ENCODE measurements at places on chromosomes 2 and 18.

GRCh38 chr2:189818249-189819038, 34.2 kb downstream of the PMS1 start:
- DNase-seq: no peak

- DNase-seq: no peak
Observed at GRCh38 chr2:170806548-170806947, 10.1 kb upstream of the GAD1 start.

DNA sequence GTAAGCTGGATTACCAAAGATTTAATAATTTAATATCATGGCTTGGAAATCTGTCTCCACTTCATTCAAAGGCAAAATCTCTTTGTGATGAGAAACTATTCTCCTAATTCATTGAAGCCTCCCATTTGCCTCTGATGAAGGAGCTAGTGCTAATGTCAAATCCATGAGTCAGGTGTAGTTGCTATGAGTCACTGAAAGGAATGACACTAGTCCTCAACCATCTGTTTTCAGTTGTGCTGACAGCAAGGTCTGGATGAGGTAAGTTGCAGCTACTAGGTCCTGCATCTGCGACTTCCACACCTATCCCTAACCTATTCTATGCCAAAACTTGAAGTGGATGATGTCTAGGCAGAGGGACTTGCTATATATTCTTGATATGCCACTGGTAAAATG, 324.0 kb upstream of the UBE2E3 start:
- DNase-seq: no peak

DNA sequence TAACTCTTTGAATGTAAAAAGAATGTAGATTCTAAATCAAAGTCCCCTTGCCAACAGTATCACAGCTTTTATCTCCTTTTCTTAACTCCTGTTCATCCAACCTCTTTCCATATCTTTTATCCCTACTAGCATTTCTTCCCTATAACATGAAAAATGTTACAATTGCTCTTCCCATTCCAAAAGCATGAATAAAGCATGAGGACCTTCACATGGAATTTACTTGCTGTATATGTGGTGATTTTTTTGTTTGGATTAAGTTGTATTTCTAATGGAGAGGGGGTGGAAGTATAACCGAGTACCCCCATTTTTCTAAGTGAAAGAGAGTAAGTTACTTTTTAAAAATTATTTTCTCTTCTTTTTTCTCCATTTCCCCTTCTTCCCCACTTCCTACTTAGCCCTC, 94.9 kb upstream of the RBBP8 start:
- DNase-seq: no peak

DNA sequence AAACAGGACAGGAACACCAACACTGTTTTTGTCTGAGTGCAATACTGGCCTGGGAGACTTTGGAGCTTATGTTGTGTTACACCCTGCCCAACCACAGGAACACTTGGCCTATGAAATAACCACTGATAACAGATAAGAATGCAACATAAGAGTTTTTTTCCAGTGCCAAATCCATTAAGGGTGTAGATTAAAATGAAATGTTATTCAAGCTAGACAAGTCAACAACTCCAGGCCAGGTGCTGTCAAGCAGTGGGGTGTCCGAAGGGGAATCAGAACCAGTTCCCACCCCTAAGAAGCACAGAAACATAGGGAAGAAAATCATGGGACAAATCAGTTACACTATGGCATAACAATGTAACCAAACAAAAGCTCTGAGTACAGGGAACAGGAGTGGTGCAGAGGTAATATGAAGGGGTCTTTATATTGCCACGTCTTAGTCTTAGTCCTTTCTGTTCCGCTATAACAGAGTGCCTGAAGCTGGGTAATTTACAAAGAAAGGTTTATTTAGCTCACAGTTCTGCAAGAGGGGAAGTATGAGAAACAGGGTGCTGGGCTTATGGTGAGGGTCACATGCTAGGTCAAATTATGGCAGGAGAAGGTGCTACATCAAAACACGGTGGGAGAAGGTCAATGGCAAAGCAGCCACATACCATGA, 3.8 kb downstream of the AFG3L2 start:
- peak; percentile 43 for DNase-seq

- DNase-seq: no peak
Observed at GRCh38 chr2:159399716-159400415, 113.4 kb upstream of the WDSUB1 start.

GRCh38 chr2:98419977-98420725, 24.5 kb upstream of the INPP4A start:
- DNase-seq: no peak

DNA sequence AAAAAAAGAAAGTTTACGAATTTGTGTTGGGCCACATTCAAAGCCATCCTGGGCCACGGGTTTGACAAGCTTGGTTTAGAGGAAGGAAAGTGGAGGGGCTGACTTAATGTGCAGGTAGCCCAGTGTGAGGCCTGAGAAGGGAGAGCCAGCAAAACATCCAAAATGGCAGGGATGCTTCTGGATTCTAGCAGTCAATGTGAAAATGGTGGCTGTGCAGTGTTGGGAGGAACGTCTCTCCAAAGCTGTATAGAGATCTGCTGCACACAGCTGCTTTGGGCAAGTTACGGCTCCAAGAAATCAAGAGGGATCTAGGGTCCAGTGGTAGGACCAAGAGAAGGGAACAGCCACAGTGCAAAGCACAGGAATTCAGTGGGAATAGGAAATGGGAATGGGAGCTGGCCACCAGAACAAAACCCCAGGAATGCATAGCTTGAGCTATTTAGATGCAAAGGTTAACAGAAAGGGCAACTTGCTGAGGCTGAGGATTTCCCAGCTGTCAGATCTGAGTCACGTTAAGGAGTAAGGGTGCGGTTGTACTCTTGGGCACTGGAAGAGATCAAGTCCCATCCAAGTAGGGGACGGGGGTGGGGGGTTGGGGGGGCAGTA, 70.6 kb downstream of the B3GNT2 start:
- DNase-seq: no peak

- no peak for DNase-seq
Observed at GRCh38 chr2:48914477-48915089, 159.1 kb upstream of the LHCGR start.

DNA sequence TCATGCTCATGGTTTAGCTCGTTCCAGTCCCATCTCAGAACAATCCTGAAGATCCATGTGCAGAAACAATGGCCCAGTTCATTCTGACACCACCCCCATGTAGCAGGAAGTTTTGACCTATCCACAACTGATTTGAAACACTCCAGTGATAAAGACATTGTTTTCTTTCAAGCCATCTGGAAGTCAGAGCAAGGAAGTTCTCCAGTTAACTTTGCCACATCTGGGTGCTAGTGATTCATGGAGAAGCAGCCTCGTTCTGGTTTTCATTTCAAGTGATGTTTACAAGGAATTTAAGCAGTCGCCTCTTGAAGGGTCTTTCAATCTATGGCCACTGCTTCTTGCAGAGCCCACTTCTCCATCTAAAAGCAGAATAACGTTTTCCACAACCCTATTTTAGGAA, 36.6 kb upstream of the TWIST2 start:
- DNase-seq: no peak

DNA sequence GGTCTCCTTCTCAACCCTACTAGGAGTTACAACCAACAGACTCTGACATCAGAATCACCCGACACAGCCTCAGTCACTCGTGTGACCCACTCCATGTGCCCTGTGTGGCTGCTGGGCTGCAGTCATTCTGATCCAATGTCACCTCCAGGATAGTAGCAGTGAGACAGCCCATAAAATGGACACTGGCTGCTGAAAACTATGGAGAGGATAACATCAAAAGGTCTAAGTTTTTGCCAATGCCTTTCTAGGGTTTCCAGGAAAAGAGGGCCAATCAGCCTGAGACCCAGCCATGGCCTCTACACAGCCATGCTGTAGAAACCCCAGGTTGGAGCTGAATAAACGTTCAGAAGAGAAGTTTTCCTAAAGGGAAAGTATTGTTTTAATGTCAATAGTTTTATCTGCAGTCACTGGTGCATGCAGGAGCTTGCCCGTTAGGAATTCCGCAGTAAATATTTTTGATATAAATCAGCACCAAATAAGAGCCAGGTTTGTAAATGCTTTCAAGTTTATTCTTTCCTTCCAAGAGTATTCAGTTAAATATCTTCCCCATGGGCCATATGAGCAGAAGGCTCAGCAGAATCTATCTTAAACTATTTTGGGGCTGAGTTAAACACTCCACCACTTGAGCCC, 92.2 kb upstream of the PID1 start:
- DNase-seq: no peak

- DNase-seq: no peak
Observed at GRCh38 chr2:149132339-149132738, 93.8 kb downstream of the LYPD6B start.

- no peak for DNase-seq
Observed at GRCh38 chr2:26074676-26075075, 40.8 kb downstream of the RAB10 start.

DNA sequence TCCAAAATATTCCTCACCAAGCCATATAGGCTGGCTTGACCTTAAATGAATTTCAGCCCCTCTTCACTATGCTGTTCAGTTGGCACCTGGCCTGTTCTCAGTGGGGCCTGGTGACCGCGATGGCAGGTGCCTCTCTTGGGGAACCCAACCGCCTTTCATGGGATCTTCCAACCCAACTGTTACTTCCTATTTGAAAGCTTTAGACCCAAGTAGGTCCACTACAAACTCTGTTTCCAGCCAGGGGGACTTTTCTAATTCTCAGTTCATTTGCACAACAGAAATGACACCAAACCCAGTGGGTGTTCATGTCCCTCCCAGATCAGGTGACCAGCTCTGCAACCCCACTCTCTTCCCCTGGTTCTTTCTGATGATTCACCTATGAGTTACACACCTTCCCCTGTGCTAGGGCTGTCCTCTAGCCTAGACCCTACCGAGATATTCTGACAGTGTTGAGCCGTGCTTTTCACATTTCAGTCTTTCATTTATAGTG, 35.6 kb upstream of the NDUFV2 start:
- no peak for DNase-seq

DNA sequence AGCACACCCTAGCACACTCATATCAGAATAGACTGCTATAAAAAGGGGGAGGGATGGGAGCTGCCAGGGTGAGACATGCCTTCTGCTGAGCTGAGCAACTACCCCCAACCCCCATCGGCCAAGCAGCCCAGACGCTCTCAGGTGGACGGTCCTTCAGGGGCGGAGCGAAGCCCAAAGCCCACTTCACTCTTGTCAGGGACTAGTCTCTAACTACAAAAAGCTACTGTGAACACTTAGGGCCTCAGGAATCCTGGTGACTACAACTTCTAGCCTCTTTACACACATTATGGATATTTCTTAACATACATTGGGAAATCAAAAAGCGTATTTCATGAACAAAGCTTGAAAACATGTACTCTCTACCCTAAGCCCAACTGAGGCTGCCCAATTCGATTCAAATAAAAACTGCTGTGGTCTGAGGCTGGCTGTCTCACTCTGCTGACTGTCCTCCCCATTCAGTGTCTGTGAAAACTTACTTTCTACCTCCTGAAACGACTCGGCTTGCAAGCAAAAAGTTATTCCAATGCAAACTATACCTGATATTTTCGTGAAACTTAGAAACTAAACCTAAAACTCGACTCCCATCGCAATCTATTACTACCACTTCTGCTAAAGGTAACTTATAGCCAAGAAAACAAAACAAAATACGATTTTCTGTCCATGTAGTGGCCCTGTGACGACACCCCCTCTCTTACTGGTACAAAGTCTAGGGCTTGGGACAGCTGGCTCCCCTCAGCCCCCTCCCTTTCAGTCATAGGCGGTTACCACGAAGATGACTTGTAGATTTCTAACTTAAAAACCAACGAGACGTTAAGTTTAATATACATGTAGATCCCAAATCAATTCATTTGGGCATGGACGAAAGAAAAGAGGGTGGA, 1.2 kb downstream of the SERTAD2 start:
- peak; percentile 67 for DNase-seq

- no peak for DNase-seq
Observed at GRCh38 chr18:35116784-35117318, 75.6 kb downstream of the MAPRE2 start.

DNA sequence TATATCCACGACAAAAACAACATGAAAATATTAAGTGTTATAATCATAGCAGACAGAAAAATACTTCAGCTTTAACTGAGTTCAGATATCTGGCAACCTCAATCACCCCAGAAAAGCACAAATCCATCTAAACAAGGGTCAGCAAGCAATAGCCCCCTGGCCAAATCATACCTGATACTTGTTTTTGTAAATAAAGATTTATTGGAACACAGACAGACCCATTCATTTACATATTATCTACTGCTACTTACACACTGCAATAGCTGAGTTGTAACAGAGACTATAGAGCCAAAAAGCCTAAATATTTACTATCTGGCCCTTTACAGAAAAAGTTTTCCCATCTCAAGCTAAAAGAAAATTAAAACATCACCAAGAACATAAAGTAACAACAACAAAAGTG, 12.8 kb downstream of the FARSB start:
- DNase-seq: no peak

DNA sequence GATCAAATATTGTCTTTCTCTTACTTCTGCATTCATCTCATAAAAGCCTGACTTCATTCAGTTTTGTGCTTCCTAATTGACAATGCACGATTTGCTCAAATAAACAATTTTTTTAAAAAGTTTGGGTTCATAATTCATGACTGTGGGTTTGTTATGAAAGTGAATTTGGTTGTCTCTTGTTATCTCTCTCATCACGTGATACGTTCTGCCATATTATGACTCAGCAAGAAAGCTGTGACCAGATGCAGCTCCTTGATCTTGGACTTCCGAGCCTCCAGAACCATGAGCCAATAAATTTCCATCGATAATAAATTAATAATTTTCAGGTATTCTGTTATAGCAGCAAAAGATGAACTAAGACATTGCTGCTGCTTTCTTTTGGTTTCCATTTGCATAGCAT, 156.5 kb upstream of the LRATD1 start:
- DNase-seq: no peak

GRCh38 chr2:183951630-183952029, 646.7 kb upstream of the ZNF804A start:
- DNase-seq: no peak

- no peak for DNase-seq
Observed at GRCh38 chr2:36371070-36371874, 15.7 kb downstream of the CRIM1 start.

DNA sequence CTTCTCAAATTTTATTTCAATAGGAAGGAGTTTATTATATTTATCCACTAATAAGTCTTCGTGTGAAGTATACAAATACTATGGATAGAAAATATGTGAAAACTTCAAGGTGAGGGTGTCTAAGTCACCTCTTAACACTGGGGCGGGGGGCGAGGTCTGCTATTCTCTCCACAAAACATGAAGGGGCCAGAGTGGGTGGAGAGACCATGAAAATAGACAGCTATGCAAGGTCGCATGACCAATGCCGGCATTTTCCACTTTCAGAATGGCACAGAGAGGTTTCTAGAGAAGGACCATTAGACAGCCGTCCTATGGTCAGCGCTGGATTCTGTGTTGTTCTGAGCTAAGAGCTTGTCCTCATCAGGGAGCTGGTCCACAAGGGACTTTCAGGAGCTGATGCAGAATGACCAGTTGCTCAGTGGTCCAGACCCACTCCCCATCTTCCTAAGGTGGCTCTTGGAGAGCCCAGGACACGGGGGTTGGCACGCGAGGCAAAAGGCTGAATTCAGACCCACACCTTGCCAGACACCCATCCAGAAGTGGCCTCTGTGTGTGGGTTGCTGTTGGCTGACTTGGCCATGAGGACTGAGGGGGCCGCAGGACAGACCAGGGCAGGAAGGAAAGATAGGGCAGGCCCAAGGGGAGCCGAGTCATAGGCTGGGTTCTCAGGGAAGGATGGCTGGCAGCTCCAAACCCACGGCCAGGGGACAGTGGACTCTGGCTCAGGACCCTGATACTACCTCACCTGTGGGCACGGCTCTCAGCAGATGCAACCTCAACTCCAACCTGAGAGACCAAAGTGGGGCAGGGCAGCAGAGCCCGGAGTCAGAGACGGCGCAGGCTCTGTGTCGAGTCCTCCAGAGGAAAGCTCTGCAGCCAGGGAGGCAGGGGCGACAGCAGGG, 69.8 kb downstream of the NDUFA10 start:
- no peak for DNase-seq

GRCh38 chr18:11726556-11726955, 37.5 kb downstream of the GNAL start:
- DNase-seq: no peak

Data from testis (tissue), 5 donors.